Activated T-cell treated with anti-CD3 and anti-CD28 coated beads, Interleukin-2, amount 50 U/mL, for 72 hours (primary cell): ENCODE measurements at places on chromosomes 7 and 10. TPM values are rescaled to one million over a fixed set of nuclear protein-coding genes. Genes with fewer than 3 reads are reported as not detected.

The LRRD1 gene
- not detected for total RNA-seq

GRCh38 chr7:67731704-67732103 lies 735.1 kb downstream of the TYW1 start:
- no peak overlapping the region for H3K4me3 ChIP-seq
- no peaks in the 10 kb centered on the region for H3K4me1 ChIP-seq
- H3K27ac ChIP-seq = no peak overlapping the region
- H3K27me3 ChIP-seq = no peaks in the 10 kb centered on the region

- H3K36me3 ChIP-seq = no peaks in the 10 kb centered on the region
- H3K4me1 ChIP-seq = no peaks in the 10 kb centered on the region
- DNase-seq = no peak
These were observed 153.8 kb upstream of the HABP2 start for GRCh38 chr10:113399065-113399464.

DNA sequence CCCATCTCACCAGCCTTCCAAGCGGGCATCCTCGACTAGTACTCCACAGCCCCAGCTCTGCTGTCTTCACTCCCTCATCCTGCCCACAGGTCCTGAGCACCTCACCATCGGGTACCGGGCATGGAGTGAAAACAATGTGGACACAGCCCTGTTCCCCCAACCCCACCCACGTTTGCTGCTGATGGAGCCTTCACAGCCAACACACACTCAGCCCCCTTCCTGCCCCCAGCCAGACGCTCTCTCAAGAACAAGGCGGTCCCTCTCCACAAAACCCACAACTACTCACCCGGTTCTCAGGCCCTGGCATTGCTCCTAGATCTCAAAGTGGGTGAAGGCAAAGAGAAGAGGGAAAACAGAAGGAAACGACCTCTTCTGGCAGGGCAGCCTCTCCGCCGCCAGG lies 56.1 kb downstream of the SLIT1 start:
- no peak overlapping the region for H3K4me3 ChIP-seq
- H3K4me1 ChIP-seq = no peaks in the 10 kb centered on the region
- H3K27ac ChIP-seq = no peak overlapping the region
- no peaks in the 10 kb centered on the region for H3K27me3 ChIP-seq
